ENCODE measurements at places on chromosomes 4 and X.

GRCh38 chr4:3869174-3869572 lies 103.0 kb downstream of the ADRA2C start:
- no peak for DNase-seq

DNA sequence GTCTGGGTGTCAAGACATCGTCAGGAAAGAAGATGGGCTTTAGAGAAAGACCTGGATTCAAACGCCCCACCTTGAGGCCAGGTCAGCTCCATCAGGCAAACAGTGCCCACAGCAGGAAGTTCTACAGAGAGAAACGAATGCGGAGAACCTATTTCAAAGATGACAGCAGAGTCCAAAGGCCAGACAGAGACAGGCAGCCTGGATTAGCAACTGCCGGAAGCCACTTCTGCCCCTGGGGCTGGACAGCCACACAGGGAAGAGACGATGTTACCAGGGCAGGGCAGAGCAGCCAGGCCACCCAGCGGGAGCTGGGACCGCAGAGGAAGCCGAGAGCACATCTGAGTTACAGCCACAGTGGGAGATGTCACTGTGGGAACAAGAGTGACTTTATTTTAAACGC lies 1.2 kb downstream of the C4orf50 start:
- no peak for DNase-seq

- DNase-seq: no peak
These were observed 120.5 kb upstream of the FAT1 start for GRCh38 chr4:186844059-186844681.

GRCh38 chr4:8754634-8755589 lies 116.7 kb downstream of the HMX1 start:
- DNase-seq: no peak

- no peak for DNase-seq
These were observed 156.9 kb downstream of the CBR4 start for GRCh38 chr4:168852933-168853713.

GRCh38 chrX:135295238-135295943 lies 13.9 kb upstream of the ETDC start:
- DNase-seq: no peak

DNA sequence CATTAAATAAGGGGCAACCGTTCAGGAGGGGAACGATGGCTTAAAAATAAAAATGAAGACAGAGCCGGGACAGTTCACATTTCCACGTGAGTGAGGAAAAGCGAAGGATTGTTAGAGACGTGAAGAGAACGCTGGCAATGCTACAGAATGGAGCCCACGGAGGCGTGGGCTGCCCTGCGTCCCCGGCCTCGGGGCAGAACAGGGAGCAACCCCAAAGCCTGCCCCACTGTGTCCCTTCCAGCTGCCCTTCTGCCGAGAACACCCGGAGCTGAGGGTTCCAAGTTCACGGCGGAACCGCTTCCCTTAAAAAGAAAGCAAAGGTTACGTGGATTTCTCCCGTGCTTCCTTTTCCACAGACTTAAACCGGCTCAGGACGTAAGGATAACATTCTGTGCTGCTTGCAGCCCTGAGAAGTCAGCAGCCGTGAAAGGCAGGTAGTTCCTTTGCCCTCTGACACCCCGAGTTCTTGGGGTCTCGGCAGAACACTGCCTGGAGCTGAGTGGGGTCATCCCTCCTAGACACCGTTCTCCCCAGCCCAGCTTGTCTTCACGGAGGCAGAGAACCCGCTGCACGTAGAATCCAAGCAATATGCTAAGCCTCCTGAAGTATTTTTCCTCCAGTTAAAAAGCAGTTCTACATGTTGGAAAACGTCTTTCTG lies 14.2 kb downstream of the DHRSX start:
- DNase-seq: no peak

DNA sequence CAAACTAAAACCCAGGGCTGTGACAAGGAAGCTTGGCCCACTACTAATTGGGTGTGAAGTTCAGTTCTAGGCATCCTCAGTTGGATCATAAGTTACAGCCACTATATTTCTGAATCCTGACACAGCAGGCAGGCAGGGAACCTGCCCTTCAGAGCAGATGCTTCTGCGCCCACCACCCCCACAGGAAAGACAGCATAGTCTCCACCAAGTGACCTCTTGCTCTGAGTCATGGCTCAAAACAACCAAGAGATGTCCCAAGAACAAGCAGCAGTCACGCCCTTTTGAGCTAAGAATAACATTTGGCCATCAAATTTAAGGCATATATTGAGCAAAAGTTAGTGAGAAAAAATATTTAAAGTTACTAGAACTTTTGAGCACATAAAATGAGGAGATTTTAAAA lies 170.7 kb upstream of the SMARCAD1 start:
- DNase-seq: no peak

- no peak for DNase-seq
These were observed 48.7 kb downstream of the ATP10D start for GRCh38 chr4:47533689-47534347.

DNA sequence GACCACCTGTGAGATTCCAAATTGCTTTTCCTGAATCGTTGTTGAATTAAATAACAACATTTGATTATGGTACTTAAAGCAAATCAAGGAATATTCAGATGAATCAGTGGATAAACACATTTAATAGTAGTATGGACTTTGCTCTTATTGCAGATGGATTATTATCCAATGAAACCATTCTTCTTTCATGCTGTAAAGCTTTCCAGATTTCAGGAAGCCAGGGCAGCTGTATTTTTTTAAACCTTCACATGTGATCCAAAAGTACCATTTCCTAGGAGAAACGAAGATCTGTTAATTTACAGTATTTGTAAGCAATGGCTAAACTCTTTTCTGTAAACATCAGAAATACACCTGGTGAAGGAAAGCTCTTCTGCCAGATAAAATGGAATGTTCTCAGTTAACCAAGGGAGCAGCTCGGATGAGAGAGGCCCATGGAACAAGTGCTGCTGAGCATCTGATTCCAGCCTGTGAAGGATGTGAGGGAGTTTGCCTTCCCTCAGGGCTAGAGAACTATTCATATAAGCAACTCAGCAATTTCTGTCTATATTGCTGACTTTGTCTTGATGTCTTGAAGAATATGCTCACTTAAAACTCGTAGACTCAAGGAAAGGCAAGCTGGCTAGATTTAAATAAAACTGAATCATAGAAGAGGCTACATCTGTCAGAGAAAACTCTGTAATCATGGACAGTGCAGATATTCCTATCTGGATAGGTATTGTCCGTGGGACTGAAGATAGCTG lies 94.4 kb upstream of the LIMCH1 start:
- DNase-seq: no peak

DNA sequence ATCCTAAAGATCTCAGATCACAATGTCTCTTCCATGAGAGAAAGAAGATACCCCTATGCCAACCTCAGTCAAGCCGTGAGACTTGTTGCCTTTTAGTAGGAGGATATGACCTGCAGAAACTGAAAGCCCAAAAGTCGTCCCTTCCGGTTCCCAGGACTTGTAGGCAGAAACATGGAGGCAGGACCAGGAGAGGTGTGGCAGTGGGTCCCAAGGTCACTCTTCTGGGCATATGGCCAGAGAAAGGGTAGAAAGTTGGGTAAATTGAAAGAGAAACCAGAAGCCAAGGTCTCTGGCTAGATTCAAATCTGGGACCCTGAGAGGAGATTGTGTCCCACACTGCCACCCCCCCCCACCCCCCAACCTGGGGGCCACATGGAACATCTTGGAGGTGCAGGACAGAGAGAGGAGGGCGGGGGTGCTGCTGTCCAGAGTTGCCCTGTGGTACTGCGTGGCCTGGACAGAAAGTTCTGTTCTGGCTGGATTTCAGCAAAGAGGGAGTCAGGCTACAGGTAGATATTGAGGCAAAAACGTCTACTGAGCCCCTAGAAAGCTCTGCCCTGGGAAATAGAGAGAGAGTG lies 55.4 kb downstream of the DDX3X start:
- DNase-seq: no peak

DNA sequence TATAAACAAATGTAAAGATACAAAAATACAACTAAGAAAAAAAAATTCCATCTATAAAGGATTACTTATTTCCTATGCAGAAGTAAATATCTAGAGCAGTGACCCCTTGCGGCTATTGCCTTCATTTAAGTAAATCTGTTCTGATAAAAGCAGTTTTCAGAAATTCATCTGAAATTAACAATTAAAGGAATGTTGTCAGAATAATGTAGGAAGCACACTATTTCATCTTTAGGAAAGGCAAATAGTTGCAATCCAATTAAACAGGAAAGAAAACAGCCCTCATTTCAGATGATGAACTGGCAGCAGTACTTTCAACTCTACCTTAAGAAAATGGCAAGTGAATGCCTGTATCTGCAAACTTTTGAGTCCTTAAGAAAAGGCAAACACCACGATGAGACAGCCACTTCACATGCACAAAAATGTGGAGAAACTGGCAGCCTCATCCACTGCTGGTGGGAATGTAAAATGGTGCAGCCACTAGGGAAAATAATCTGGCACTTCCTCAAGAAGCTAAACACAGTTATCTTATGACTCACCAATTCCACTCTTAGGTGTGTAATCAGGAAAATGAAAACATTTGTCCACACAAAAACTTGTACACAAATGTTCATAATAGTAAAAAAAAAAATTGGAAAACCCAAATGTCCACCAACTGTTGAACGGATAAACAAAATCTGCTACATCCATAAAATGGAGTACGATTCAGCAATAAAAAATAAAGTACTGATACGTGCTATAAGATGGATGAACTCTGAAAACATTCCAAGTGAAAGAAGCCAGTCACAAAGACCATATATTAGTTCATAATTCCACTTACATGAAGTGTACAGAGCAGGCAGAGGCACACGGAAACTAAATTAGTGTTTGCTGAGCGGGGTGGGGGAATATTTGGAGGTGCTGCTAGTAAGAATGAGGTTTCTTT lies 2.0 kb upstream of the THAP9 start:
- peak; percentile 72 for DNase-seq

DNA sequence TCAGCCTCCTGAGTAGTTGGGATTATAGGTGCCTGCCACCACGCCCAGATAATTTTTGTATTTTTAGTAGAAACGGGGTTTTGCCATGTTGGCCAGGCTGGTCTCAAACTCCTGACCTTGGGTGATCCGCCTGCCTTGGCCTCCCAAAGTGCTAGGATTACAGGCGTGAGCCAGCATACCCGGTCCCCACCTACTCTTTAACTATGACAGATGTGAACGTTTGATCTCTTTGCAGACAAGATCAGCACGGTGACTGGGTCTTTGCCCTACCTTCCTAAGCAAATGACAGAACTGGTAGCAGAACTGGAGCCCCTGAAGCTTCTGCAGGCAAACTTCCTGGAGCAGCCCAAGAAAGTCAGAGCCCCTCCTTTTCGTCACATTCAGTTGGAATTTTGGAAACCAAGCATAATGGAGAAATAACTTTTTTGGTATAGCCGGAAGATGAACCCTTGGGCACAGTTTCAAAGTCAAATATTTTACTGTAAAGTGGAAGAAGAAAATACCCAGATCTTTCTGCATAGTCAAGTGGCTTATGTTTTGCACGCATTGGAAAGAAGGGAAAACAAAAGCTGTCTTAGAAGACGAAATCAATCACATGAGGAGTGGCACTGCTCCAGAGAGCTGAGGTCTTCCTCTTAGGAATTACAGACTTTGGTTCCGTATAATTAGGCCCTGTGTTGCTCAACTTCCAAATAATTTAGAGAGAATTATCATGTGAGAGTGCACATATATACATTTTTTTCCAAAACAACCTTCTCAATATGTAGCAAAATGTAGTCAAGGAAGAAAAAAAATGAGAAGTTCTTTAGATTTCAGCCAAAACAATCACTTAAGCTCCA lies 90.6 kb downstream of the SORBS2 start:
- DNase-seq: no peak

GRCh38 chrX:119236623-119237561 lies 807 bp downstream of the PGRMC1 start:
- DNase-seq: peak; percentile 41

GRCh38 chr4:137819964-137820383 lies 287.7 kb upstream of the PCDH18 start:
- DNase-seq: peak; percentile 69

GRCh38 chrX:107571296-107571998 lies 56.9 kb upstream of the PRPS1 start:
- no peak for DNase-seq

DNA sequence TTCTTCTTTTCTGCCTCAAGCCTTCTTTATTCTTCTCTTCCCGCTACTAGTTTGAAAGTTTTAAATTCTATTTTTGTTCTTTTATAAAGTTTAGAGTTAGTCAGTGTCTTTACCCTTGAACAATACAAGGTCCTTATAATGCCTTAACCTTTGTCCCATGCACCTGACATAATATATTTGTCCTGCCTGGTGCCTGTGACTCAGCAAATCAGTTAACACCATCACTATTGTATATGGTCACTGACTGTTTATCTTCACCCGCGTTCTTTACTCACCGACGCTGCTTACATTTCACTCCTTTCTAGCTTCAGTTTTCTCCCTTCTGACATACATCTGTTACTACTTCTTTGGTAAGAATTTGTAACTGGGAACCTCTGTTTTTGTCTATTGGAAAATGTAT lies 5.7 kb downstream of the SMIM20 start:
- DNase-seq: no peak

DNA sequence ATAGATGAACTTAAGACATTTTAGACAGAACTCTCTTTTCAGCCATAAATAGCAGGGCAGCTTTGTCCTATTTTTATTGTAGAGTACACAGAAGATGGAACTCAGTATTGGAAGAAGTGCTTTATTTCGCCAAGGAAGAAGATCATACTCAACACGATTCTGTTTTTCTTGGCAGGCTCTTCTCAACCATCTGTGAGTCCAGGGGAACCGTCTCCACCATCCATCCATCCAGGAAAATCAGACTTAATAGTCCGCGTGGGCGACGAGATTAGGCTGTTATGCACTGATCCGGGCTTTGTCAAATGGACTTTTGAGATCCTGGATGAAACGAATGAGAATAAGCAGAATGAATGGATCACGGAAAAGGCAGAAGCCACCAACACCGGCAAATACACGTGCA lies 37.6 kb downstream of the KIT start:
- DNase-seq: no peak

DNA sequence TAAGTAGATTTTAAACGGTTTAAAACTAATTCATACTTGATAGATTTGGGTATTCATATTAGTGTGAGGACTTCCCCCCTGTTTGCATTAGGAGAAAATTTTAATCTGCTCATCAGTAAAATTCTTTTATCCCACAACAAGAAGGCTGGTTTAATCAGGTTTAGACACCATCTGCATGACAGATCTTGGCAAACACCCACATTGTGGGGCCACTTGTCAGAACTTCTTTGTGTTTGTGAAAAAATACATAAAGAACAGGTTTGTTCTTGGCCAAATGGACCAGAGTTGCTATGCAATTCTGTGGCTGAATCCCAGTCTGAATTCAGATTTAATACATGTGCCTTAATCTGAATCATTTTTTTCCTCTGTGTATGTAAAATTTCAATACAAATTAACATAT lies 121.1 kb downstream of the REPS2 start:
- DNase-seq: no peak
